ENCODE measurements at places on chromosomes 2 and 18.

DNA sequence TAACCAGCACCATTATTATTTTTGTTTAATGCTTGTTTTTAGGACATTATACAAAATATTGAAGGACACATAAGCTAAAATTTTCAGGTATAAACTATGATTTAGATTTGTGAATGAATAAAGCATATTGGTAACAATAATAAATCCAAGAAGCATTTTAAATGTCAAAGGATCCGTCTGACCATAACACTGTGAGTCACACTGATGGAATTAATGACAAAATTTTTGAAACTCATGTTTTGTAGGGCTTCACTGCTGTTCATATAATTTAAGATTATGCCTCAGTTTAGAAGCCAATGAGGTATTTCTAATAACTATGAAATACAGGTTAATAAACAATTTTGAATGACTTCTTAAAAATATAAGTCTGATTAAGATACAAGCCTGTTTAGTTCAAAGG, 124.6 kb downstream of the TMEFF2 start:
- DNase-seq: no peak

DNA sequence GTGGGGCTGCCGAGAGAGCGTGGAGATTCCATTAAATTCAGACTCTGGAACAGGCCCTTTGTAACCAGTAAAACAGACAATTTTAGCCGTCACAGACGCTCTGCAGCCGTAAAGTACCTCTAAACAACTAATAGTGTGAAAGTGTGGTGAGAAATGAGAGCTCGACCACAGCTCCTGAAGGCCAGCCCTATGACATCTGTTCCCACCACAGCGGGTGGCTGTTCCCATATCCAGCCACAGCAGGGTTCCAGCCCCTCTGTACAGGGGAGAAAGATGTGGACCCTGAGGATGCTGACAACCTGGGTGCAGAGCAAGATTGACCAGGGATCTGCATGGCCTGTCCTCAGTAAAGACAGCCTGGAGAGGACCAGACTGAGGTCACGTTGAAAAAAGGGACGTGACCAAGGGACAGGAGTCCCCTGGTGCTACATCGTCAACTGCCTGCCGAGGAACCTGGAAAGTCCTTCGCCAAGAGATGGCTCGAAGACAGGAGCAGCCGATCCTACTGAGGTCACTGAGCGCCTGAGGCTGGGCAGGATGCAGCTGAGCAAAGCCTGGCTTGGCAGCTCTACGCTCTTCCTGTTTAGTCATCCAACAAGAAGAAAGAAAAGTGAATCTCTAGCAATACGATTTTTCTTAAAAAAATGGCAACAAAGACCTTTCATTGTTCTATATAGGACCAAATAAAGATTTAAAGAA, 831.7 kb downstream of the RNF144A start:
- DNase-seq: no peak

GRCh38 chr2:43648994-43649701, 12.1 kb downstream of the PLEKHH2 start:
- DNase-seq: no peak

DNA sequence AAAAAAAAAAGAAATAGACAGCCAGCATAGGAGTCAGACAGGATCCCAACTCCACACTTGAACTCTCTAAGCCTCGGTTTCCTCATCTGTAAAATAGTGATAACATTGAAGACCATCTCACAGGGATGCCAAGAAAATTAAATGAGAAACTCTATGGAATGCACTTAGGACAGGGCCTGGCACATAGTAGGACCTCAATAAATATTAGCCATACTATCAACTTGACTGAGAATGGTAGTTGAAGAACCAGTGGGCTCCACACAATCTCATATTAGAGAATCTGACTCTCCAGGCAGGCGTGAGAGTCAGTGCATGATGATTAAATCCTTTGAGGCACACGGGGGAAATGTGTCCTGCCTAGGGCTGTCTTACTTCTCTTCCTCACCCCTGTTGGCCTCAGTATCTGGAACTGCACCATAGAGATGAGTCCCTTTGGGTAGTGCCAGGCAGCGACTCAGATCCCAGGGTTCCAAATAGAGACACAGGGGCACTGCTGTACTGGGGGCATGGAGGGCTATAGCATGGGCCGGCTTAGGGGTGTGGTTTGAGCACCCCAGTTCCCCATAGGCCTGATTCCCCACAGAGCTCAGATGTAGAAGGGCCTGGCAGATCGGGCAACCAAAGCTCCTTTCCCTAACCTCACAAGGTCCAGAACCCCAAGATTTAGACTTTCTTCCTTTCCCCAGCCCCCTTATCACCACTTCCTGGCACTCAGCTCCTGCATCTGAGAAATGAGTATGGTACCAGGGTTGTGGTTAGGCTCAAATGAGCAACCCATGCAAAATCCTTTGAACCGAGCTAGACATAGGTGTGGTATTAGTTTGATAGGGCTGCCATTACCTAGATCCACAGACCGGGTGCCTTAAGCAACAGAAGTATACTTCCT, 51.3 kb upstream of the CAB39 start:
- DNase-seq: no peak

DNA sequence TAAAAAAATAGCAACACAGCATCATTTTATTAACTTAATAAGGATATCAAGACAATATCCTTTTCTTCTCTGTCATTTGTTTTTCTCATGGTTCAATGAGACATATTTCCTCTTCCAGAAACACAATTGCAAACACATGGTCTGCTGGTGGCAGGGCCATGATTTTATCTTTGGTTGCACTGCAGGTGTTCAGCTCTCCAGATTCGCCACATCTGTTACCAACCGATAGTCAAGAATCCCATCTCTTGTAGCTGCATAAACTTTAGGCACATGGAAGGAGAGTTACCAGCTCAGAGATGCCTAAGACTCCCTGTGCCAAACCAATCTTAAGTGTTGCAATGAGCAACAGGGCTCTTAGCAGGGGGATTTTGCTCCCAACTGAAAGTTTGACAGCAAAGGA, 1303.2 kb upstream of the CELF4 start:
- DNase-seq: no peak

GRCh38 chr2:231935207-231935524, 9.0 kb upstream of the NPPC start:
- DNase-seq: no peak

DNA sequence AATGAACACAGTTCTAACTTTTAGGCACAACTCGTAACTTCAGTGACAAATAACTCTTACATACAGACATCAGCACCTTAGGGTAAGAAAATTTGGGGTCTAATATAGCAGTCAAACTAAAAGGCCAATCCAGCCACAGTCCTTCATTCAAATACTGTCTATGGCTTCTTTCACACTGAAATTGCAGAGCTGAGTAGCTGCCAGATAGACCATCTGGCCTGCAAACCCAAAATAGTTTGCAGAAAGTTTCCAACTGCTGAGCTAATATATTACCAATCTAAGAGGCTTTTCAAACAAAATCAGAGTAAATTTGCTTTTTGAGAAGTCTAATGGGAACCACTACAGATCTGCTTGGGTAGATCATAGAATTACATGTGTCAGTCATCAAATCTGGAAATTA, 183.4 kb downstream of the GALR1 start:
- DNase-seq: no peak

- DNase-seq: no peak
These were observed 108.6 kb upstream of the CNTNAP5 start for GRCh38 chr2:123916531-123916930.

GRCh38 chr2:211812587-211812986, 726.0 kb downstream of the ERBB4 start:
- DNase-seq: no peak
